Hematopoietic multipotent progenitor cell (in vitro differentiated cells): ENCODE measurements at places on chromosomes 16 and 17.
A peak's percentile ranks its signal among the peaks of the same experiment; 100 is the strongest.

DNA sequence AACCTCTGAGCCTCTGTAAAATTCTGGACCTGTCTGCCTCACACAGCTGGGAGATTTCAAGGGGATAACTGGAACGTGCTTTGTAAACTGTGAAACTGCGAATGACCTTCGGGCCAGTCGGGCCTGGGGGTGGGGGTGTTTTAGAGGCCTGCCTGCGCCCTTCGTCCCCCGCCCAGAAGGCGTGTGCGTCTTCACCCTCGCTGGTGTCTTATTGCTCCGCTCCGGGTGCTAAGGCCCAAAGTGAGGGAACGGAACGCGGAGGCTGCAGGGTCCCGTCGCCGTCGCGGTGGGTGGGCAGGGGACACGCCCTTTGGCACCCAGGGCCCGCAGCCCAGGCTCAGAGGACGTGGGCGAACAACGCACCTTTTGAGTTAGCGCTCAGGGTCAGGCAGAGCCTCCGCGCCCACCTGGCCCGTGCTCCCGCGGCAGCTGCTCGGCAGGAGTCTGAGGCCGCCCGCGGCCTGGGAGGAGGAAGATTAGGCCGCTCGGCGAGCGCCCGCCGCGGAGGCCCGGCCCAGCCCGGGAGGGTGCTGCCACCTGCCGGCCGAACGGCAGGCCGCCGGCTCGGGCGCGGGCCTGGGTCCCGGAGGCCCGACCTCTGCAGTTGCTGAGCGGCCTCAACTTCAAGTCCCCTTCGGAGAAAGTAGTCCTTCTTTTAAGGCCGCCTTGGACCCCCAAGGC is 29.7 kb downstream of the DCAKD start:
- peak; percentile 54 for DNase-seq

GRCh38 chr17:11276486-11276885 is 35.5 kb downstream of the SHISA6 start:
- DNase-seq = no peak

GRCh38 chr17:64315032-64315490 is 52.0 kb upstream of the TEX2 start:
- no peak for DNase-seq

GRCh38 chr17:45686250-45686649 is 97.9 kb upstream of the CRHR1 start:
- no peak for DNase-seq
